Activated CD8-positive, alpha-beta memory T cell treated with anti-CD3 and anti-CD28 coated beads, Interleukin-2, amount 50 U/mL, for 4 hours (primary cell): ENCODE measurements at places on chromosomes 2 and 18.

DNA sequence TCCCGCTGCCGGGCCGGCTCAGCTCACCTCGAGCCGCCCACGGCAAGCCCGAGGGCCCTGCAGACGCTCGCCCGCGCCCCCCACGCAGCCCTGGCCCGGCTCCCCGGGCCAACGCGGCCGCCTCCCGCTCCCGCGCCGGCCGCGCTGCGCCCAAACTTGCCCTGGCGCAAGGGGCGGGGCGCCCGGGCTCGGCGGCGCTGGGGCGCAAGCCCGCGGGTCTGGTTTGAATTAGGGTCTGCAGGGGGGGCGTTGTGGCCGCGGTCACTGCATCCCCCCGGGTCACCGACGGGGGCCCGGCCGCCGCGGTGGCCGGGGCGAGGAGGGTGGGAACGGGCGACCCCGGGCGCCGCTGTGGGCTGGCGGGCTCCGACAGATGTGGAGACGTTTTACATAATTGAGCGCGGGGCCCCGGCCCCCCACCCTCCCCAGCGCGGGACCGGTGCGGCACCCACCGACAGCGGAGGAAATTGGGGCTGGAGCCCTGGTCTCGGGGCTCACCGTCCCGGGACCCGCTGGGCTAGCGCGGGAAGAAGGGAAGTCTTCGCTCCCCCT, 690 bp downstream of the SDC1 start:
- DNase-seq: no peak

GRCh38 chr2:25341753-25342371, at the start of gene DNMT3A:
TSS of gene DNMT3A (minus strand) at chr2:25341925. CDS start at chr2:25313984, 27,941 bp downstream.
- DNase-seq: peak; percentile 76

DNA sequence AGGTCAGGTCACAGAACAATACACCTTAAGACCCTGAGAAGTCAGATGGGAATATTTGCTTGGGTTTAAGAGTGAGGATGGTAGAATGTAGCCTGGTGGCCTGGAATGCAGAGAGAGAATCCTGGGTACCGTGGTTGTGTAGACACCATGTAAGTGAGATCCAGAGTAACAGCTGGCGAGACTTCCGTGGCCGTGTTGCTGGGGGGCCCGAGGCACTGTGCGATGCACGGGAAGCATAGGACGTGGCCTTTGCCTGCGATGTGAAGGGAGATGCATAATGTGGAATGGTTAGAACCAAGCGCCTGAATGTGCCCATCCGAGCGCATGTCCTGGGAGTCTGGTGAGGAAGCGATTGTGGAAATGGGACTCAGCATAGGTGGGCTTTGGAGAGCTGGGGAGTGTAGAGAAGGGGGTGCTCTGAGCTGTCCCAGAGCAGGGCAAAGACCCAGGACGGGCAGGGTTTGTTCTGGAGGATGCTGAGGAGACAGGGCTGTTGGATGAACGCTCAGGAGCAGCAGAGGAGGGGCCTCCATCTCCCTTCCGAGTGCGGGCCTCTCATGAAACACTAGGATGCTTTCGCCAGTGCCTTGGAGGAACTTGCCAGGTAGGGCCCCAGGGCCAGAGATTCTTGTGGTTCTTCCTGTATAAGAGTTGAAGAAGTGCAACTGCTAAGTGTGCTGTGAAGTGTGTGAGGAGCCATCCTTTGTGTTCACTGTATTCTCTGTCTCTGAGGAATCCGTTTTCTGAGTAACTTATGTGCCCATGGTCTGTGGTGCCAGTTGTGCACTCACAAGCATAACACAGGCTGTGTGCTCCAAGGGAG, 7.1 kb downstream of the RNF144A start:
- DNase-seq: no peak

GRCh38 chr2:31956312-31956711, 54.5 kb downstream of the MEMO1 start:
- DNase-seq: no peak

- no peak for DNase-seq
These were observed 1.2 kb upstream of the TRAPPC8 start for GRCh38 chr18:31943878-31944816.
